ENCODE measurements at places on chromosomes 1 and 21.

DNA sequence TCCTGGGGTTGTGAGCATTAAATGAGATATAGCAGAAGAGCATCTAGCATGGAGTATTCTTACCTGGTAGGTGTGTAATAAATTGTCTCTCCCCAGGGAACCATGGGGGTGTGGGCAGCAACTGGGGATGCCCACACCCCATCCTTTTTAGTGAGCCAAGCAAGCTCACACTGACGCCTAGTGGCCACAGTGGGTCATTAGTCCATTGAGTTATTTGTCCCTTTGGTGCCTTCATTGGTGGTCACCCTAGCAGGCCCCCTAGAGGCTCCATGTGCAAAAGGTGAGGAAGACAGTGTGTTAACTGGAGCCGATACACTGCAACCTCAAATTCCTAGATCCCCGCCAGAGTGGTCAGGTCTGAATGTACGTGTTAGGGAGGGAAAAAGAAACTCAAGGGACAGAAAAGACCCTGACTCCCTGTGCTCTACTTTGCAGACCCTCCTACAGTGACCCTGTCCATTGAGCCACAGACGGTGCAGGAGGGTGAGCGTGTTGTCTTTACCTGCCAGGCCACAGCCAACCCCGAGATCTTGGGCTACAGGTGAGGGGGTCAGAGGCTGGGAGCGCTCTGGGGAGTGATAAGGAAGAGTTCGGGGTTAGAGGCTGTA lies 93.3 kb upstream of the CD1D start:
- DNase-seq = no peak

DNA sequence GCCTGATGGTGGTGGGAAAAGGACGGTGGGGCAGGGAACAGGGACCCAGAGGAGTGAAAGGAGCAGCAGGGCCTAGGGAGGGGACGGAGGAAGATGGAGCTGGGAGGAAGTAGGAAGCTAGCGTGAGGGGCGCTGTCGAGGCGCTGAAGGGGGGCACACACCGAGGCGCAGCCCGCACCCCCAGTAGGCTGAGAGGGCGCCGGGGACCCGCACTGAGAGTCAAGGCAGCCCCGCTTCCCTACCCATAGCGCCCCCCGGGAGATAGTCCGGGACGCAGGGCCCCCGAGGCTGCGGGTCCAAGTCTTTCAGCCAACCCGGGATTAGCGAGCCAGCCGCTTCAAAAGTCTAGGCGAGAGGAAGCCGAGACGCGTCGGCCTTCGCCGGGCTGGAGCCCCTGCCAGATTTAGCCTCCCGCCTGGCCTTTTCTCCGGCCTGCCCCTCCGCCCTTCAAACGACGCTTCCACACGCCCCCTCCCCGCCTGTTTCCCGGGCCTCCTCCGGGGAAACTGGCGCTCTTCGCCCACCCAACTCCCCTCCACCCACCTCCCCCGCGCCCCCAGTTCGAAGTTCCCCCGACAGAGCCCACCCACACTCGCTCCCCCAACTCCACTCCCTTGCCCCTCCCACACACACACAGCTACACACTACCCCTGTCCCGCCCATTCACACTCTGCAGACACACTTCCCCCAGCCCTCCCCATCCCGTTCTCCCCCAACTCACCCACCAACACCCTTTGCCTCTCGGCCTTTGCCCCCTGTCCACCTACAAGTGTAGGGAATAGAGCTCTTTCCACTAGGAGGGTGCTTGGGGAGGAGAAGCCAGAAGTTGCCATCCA lies 7.8 kb upstream of the PROX1 start:
- no peak for DNase-seq

DNA sequence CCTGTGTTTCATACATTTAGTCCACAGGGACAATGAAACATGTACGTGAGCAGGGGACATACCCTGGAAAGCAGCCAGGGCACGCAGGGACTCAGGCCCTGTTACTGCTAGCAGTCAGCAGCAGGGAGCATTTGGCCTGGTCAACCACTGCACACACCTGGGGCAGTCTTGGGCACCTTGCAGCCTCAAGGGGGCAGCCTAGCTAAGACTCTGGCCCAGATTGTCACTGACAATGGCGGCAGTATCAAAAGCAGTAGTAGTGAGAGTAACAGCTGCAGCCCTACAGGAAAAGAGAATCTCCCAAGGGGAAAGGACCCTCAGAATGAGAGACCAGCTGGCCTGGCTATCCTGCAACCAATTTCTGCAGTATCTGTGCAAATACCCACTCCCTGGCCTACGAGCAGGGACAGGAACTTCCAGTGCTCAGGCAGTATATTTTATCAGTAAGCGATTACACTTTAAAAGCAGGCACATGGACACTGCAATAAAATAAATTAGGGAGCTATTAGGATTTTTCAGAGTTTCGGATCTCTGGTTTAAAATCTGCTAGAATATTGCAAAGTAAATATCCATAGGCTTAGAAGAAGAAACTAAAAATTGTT lies 475.6 kb downstream of the LTN1 start:
- DNase-seq = peak; percentile 3

DNA sequence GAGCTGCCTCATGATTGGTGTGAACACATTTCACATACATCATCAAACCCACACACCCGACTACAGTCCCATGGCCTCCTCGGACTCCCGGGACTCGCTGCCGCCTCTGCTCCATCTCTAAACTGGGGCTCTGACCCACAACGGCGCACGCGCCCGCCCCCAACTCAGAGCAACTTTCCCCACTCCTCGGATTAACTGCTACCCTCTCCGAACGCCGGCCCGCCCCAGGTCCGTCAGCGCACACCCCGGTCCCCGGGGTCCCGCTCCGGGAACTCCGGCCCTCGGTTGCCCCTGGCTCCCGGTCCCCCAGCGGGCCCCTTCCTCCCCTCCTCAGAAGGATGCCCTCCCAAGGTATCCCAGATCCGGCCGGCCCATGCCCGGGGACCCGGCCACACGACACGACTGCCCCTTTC lies 740 bp downstream of the DSTYK start:
- no peak for DNase-seq

DNA sequence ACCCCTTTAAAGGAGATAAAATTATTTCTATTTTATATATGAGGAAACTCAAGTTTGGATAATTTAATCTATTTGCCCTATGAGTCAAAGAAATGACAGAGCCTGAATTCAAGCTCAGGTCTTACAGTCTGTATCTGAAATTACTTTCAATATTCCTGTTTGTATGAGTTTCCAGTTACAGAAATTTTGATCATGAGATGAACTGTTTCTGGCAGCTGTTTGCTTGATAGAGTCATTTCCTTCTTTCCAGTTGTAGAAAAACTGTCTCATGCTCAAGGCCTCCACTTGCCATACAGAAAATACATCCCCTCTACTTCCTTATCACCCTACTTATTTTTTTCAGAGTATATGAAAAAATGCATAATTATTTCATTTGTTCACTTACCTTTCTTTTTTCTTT lies 87.6 kb downstream of the PTPRC start:
- no peak for DNase-seq

- DNase-seq = no peak
Observed at GRCh38 chr1:47611992-47612391, 174.1 kb downstream of the FOXD2 start.

DNA sequence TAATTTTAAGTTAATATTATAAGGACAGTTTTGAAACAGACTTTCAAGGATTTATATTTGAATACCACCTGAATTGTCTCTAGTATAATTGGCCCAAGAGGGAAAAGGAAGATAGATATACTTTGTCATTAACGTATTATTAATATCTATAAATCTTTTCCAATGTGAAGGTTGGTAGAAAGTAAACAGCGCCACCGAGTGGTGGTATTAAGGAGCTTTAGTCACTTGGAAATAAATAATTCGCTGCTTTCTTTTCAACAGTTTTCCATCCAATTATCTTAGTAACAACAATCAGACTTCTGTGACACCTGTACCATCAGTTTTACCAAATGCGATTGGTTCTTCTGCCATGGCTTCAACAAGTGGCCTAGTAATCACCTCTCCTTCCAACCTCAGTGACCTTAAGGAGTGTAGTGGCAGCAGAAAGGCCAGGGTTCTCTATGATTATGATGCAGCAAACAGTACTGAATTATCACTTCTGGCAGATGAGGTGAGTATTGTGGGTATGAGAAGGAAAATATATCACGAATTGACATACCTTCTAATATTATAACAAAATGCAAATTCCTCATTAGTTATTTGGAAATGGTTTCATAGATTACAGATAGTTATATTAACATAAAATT lies 37.7 kb downstream of the SH3GLB1 start:
- peak; percentile 40 for DNase-seq

DNA sequence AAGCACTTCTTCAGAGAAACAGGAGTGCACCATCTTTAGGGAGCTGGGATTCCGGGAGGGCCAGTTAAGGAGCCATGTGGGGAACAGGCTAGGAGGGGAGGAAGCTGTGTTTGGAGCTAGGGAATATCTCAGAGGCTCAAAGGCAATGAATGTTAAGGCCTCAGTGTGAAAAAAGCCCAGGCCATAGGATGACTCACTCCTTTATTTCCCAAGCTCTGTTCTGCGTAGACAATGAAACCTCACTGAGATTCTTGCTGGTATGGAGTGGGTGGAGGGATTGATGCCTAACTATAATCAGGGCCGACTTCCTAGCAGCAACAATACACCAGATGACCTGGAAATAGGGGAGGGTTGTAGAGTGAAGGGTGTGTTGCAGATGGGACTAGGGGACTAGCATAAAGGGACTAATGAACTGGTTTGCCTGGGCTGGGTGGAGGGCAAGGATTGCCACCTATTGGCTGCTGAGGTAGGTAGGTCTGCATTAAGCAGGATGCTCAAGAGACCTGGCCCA lies 2.1 kb downstream of the GNAT2 start:
- no peak for DNase-seq

GRCh38 chr1:224759135-224759534 lies 143.0 kb downstream of the CNIH3 start:
- DNase-seq = no peak

DNA sequence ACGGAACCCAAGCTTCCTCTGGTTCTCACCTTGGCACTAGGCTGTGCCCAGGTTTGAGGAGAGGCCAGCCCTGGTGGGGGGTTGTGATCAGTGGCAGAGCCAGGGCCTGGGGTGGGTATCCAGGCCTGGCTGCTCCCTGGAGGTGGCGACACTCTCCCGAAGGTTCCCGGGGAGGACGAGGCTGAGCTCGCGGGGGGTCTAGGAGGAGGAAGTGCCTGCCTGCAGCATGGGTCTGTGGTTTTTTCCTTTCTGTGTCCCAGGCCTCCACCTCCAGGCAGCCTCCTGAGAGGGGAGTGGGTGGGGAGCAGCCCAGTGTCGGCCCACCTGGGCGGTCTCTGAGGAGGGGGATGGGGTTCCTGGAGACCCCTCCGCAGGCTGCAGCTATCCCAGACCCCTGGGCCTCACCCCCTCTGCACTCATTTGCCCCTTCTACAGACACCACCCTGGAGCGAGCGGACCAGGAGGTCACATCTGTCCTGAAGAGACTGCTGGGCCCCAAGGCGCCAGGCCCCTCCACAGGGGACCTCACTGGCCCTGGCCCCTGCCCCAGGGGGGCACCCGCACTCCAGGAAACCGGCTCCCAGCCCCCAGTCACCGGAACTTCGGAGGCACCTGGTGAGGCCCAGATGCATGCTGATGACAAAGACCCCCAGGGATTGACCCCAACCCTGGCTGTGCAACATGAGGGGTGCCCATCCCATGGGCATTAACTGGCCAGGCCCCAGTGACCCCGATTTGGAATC lies 44.3 kb downstream of the TRIM11 start:
- no peak for DNase-seq

DNA sequence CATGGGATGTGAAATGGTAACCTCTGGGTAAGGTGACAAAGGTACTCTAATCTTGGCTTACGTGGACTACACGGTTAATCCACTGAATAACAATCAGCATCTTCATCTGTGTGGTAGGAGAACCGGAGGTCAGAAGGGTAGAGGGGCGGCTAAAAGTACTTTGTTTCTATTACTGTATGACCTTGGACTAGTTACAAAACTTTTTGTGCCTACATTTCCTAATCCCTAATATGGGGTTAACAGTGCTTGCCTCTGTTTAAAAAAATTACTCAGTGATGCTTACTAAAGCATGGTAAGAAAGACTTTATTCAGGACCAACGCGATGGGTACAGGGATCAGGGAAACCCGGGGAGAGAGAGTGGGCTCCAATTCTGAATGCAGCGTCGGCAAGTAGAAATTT lies 1.7 kb upstream of the MRPS6 start:
- DNase-seq = no peak

DNA sequence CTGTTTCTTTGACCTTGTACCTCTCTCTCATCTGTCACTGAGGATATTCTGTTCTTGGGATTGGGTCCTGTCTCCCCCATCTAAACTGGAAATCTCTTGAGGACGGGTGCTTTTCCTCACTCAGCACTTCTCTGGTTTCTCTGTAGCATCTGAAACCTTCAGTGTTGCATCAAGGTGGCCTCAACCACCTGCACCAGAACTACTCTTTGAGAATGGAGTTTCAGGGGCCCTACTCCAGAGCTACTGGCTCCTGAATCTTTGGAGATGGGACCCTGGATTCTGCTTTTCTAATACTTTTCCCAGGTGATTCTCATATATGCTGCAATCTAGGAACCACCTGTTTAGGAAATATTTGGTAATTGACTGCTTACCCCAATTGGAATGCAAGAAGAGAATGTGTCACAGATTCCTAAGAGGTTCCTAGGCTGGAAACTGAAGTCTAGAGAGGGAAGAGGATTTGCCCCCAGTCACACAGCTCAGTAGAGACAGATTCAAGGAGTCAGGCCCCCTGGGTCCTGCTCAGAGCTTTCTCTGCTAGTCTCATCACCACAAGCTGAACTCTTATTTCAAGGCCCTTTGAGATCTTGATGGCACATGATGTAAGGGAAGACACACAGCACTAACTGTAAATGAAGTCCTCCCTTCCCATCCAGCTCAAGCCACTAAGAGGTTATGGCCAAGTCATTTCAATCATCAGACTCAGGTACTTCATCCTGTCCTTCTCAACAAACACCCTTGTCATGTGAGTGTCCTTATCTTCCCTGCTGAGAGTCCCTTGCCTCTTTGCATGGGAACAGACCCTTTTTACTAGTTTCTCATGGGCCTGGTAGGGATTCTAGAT lies 48.7 kb downstream of the EIF2D start:
- DNase-seq = no peak

DNA sequence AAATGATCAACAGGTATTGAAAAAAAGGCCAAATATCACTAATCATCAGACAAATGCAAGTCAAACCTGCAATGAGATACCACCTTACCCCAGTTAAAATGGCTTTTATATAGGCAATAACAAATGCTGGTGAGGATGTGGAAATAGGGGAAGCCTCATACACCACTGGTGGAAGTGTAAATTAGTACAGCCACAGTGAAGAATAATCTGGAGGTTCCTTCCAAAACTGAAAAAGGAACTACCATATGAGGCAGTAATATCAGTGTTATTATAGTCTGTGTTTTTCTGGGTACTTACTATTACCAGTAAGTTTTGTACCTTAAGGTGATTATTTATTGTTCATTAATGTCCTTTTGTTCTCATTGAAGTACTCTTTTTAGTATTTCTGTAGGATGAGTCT lies 201.3 kb downstream of the MRPL39 start:
- DNase-seq = no peak

- no peak for DNase-seq
Observed at GRCh38 chr1:207002724-207003146, 29.8 kb downstream of the C1orf116 start.

GRCh38 chr1:10045480-10046355 lies 13.0 kb downstream of the UBE4B start:
- DNase-seq = no peak

GRCh38 chr1:94678202-94678848 lies 136.8 kb upstream of the F3 start:
- no peak for DNase-seq
